ENCODE measurements at places on chromosomes 16 and 17. TPM values are rescaled to one million over a fixed set of nuclear protein-coding genes. Genes with fewer than 3 reads are reported as not detected.

The KIFC3 gene
- total RNA-seq: 253 TPM

The NPIPA8 gene
- not detected for total RNA-seq

The USP31 gene
- 9.1 TPM for total RNA-seq

The RPGRIP1L gene
- 9.1 TPM for total RNA-seq

The GP1BA gene
- not detected for total RNA-seq

The METTL2A gene
- 18.2 TPM for total RNA-seq

The DNASE1L2 gene
- total RNA-seq: not detected

The IRF8 gene
- 119 TPM for total RNA-seq

The ZFPM1 gene
- 7.9 TPM for total RNA-seq

The HYDIN gene
- 0.35 TPM for total RNA-seq

The CLEC18B gene
- 0.57 TPM for total RNA-seq

The ANKRD40 gene
- total RNA-seq: 24.7 TPM

DNA sequence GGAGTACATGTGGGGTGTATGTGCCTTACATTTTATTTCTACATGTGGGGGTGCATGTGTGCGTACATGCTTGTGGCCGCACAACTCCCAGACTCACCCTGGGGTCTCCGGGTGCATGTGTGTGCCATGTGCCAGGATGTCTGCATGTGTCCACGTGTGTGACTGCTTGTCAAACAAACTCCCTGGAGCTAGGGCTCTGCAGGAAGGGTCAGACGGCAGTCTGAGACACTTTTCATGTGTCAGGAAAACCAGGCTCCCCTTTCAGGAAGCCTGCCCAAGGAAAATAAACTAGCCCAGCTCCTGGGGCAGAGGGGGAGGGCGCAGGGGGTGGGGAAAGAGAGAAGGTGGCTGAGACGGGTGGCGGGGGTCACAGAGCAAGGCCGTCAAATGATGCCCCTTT, 44.7 kb downstream of the FZD2 start:
- no peak for DNase-seq

DNA sequence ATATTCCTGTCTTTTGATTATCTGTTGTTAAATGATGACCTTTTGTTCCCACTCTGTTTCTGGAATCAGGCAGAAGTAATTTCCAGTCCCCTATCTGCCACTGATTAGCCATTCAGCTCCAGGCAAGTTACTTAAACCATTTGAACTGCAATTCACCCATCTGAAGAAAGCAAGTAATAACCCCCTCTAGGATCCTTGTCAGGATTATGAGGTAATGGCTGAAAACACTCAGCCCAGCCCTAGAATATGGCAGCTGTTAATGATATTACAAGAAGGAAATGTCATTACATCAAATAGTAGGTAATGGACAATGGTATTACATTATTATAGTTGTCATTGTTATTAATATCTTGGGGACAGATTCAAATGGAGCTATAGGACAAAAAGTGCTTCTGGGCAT, 16.0 kb upstream of the SLC47A1 start:
- DNase-seq: no peak

GRCh38 chr17:64787921-64788271, 125.8 kb upstream of the SMURF2 start:
- DNase-seq: peak; percentile 44

GRCh38 chr17:78568494-78569115, 8.6 kb downstream of the DNAH17 start:
- DNase-seq: no peak

GRCh38 chr17:50917418-50917743, 51.2 kb upstream of the TOB1 start:
- DNase-seq: no peak

DNA sequence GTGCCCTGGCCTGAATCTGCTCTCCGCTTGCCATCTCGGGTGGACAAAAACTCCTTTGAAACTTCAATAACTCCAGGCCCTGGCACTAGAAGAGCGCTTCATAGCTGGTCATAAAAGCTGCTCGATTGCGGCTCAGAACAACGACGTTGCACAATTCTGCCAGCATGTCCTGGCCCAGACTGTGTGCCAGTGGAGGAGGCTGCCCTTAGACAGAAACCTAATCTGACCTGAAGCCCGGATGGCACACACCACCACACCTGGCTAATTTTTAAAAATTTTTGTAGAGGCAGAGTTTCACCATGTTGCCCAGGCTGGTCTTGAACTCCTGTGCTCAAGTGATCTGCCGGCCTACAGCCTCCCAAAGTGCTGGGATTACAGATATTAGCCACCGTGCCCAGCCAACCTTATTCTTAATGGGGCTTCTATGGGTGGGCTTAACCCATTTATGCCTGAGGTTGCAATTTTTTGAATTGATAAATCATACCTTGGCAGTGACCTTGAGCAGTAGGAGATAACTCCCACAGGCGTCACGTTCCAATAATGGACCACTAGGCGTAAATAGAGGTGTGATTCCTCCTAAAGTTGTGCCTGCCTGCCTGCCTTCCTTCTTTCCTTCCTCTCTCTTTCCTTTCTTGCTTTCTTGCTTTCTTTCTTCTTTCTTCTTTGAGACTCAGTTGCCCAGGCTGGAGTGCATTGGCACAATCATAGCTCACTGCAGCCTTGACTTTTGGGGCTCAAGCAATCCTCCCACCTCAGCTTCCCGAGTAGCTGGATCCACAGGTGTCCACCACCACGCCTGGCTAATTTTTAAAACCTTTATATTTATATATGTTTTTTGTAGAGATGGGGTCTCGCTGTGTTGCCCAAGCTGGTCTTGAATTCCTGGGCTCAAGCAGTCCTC, 1.1 kb upstream of the PPL start:
- peak; percentile 62 for DNase-seq

GRCh38 chr17:77687417-77687816, 271.1 kb upstream of the TNRC6C start:
- DNase-seq: no peak

DNA sequence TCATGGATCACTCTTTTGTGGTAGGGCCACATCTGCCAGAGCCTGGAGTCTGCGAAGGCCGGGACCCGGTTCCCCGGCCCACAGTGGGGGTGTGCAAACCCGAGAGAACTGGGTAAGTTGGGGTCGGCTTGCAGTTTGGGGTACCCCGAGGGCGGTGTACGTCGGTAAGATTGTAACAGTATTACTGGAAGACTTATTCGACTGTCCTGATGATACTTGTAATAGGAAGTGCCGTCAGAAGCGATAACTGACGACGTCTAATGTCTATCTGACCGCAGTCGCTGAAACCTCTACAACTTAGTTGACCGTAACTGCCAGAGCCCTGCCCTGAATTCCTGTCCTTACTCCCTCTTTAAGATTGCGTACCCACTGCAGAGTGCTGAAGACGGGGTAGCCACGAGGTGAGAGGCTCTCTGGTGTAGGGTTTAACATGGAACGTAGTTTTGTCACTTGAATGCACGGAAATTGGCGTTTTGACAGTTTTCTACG, 24.0 kb downstream of the TRPV2 start:
- no peak for DNase-seq

- no peak for DNase-seq
Measured at GRCh38 chr16:54647725-54648221, 282.9 kb upstream of the IRX5 start.

DNA sequence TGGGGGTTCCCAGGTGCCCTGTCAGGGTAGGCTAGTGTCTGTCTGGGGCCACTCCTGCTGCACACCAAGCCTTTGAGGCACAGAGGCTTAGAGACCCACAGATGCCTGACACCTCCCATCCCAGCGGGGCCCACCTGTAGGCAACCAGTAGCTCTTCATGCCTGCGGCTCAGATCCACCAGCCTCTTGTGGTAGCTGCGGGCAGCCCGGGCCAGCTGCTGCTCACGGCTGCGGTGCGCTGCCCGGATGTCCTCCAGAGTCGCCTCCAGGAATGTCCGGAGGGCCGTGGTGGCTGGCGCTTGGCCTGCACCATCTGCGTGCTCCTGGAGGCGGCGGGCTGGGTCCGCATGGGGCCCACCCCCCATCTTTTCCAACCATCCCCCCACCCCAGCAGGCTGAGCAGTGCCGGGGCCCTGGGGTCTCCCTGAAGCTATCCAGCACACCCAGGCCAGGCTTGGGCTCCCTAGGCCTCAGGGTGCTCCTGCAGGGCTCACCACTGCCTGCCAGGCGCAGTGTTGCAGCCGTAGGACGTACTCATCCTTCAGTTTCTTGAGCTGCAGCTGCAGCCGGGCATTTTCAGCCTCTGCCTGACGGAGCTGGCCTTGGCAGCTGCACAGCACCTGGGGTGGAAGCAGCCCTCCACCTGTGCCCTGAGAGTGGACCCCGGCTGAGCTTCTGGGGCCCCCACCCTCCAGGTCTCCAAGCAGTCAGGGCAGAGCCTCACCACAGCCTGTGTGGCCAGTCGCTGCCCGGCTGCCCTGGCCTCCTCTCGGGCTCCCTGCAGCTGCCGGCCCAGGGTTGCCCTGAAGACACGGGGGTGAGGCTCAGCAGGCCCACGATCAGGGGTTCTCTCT, 1.8 kb downstream of the CCDC78 start:
- DNase-seq: no peak

DNA sequence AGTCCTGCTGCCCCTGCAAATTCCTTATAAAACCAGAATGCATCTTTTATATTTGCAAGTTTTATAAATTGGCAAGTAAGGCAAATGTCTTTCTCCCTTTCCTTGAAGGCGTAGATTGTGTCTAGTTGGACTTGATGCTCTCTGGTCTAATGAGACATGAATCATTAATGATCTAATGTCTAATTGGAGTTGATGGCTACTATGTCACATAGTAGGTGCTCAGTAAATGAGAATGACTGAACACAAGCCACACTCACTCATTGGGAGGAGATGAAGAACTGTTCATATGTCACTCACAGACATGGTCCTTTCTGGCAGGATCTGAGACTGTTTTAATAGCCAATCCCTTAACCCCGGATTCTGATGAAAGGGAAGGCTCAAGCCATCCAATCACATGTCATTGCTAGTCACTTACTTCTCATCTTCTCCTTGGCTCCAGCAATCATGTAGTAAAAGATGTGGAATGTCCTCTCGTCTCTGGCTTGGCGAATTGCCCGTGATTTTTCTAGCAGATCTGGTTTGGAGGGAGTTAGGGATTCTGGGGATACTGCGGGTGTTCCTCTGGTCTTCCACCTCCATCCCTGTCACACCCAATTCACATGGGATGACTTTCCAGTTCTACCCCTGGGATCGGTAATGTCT, 81.0 kb downstream of the MYH11 start:
- DNase-seq: no peak

GRCh38 chr17:48995304-48995973, 1.7 kb upstream of the IGF2BP1 start:
- no peak for DNase-seq

DNA sequence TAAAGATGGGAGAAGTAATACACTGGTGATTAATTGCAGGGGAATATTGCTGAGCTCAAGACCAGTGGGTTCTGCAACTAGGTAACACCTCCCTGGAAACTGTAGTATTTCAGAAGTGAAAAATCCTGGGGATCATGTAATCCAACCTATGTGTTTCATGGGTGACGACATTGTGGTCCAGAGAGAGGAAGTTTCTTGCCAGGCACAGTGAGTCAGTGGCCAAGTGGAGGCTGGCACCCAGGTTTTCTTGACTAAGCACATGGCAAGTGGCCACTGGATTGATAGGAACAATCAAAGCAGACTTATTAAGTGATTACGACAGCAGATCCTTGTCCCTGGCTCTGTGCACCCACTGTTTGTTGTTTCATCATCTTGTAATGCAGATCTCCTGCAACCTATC, 14.6 kb upstream of the CIITA start:
- DNase-seq: no peak

GRCh38 chr17:62745806-62746205, 62.3 kb downstream of the MARCHF10 start:
- DNase-seq: no peak

- no peak for DNase-seq
Measured at GRCh38 chr16:19406891-19407491, 10.7 kb upstream of the TMC5 start.

GRCh38 chr16:16992975-16993765, 477.6 kb downstream of the XYLT1 start:
- DNase-seq: peak; percentile 74

- DNase-seq: no peak
Measured at GRCh38 chr16:64469906-64470702, 651.8 kb downstream of the CDH11 start.

DNA sequence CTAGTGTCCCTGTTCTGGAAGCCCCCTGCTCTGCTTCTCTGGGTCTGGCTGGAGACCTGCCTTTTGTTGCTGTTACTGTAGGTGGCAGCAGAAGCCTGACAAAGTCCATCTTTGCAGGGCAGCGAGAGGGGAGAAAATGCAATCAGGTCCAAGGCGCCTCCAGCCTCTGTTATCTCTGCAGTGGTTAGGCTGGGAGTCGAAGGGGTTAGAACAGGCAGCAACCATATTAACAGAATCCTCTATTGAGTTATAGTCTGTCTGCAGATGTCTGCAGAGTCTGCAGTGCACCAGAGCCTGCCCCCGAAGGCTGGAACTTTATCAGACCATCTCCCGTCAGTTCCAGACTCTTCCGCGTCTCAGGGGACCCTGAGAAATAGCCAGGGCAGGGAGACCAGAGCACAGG, 404.9 kb upstream of the EEF2KMT start:
- DNase-seq: no peak

DNA sequence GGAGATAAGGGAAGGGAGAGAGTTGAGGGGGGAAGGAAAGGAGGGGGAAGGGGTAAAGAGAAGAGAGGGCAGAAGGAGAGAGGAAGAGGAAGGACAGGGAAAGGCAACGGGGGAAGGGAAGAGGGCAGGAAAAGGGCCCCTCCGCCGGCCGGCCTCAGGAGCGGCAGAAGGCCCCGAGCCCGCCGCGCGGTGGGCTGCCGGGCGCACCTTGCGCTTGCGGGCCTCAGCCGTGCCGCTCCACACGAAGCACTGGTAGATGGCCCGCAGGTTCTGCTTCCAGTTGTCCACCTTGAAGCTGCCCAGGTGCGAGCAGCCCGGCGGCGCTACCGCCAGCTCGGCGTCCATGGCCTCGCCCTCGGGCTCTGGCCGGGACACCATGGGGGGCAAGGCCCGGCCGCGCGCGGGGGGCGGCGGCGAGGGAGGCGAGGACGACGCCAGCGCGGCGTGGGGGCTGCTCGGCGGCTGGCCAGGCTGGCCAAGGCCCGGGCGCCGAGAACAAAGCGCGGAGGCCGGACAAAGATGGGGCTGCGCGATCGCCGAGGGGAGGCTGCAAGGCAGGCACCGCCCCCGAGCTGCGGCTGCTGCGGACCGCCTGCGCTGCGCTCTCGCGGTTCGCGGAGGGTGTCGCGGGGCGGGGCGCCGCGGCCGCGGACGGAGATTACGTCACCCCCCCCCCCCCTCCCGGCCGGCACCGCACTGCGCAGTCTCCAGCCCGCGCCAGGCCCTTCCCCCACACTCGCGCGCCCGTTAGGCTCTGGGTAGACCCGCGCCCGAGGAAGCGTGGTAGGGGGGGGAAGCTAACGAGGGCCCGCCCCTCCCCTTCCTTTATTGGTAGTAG, at the start of gene USP22:
Gene USP22, minus strand, starts transcription at position 554 of the 838 bp plus-strand sequence. Its CDS starts 176 bp downstream, at position 378.
- DNase-seq: peak; percentile 96
